ENCODE measurements at places on chromosomes 11 and 22. TPM values are rescaled to one million over a fixed set of nuclear protein-coding genes. Genes with fewer than 3 reads are reported as not detected.
A peak's percentile ranks its signal among the peaks of the same experiment; 100 is the strongest.

GRCh38 chr11:128339792-128340191, 247.6 kb downstream of the ETS1 start:
- no peak for DNase-seq

- DNase-seq: no peak
These were observed 1.4 kb downstream of the NARS2 start for GRCh38 chr11:78573271-78573670.

- DNase-seq: peak; percentile 22
These were observed 526 bp downstream of the TPST2 start for GRCh38 chr22:26589367-26589844.

GRCh38 chr11:75147875-75148263, 3.0 kb upstream of the SLCO2B1 start:
- DNase-seq: peak; percentile 39

- DNase-seq: no peak
These were observed 959 bp upstream of the HIPK3 start for GRCh38 chr11:33256031-33256812.

DNA sequence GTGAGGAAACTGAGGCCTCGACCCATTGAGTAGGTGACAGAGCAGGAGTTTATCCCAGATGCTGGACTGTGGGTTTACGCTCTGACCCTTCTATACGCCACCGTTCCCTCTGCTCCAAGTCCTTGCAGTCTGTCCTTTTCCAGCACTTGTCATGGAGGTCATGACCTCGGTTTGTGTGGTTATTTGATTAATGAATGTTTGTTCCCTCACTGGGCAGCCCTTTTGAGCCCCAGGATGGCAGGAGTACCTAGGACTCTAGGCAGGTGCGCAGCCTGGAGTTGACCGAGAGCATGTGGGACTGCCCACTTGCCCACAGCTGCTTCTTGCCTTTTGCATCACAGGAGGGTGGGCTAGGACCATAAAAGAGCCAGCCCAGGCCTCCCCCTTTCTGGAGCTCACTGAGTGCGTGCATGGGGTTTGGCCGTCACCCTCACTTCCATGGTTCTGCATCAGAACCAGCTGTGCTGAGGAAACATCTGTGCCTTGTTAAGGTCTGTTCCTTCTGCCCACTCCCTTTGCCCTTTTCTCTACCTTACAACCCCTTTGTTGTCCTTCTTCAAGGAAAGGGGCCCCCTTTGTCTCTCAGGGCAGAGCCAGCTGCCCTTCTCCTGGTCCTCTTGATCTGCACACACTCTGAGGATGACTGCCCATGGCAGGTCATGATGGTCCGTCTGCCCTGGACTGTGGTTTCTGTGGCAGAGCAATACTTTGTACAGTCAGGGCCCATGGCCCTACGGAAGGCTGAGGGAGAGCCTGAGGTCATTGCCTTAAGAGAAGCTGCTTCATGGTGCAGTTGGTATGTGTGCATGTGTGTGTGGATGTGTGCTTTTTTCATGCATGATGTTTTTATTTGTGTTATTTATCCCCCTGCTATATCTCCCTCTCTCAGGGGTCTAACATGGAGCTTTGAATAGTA, 38.2 kb downstream of the BMAL1 start:
- DNase-seq: no peak

- DNase-seq: no peak
These were observed 118.8 kb downstream of the DBX1 start for GRCh38 chr11:20041499-20041898.

GRCh38 chr11:102291831-102292230, 25.5 kb upstream of the BIRC3 start:
- no peak for DNase-seq

GRCh38 chr22:30743257-30744020, 48.8 kb downstream of the OSBP2 start:
- no peak for DNase-seq

DNA sequence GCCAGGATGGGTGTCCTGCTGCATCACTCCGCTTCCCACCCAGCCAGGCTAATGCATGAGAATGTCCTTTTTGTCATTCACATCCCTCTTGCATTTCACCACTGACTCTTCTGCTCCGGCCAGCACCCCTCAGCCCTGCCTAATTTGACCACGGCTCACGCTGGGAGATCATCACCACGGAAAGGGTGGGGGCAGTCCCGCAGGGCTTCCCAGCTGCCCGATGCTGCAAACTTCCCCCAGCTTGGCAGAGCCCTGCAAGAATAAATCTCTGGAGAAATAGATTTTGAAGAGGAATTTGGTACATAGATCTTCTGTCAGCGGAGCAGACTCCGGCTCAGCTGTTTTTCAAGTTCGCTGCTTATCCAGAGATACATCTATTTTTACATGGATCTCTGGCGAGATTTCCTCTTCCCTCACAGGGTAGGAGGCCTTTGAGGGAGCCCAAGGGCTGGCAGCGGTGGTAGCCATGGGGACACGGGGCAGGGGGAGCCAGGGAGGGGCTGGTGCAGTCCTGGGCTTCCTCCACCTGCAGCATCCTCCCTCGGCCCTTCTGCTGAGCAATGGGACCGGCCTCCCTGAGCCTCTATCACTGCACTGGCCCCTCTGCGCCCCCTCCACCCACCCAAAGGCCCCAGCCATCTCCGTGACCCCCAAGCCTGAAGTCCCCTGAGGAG, 62.6 kb downstream of the BUD13 start:
- no peak for DNase-seq

GRCh38 chr11:68353118-68353517, 40.7 kb downstream of the LRP5 start:
- no peak for DNase-seq

GRCh38 chr11:64842366-64842759, 2.1 kb downstream of the CDC42BPG start:
- no peak for DNase-seq

DNA sequence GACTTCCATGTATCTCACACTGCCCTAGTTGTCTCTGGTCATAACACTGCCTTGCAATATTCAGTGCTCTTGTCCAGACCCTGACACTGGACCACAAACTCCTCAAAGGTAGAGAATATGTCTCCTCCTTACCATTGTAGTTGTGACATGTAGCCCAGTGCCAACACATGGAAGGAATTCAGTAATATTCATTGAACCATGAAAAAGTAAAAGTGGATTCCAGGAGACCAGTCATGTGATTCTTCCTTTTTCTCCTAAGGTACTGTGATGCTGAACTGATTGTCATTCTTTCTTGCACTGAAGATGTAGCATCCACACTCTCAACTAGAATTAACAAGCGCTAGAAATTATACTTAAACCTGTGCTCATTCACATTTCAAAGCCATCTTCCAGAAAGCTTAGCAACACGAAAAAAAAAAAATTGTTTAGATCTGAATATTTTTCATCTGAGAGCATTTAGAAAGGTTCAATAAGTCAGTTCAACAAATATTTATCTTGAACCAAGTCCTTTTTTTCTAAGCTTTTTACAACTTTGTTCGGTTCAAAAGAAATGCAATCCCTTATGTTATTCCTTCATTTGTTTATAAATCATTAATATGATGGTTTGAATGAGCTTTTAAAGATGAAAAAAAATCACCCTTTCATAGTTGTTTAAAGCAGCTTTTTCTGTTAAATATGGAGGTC, 224.7 kb upstream of the BLID start:
- no peak for DNase-seq

DNA sequence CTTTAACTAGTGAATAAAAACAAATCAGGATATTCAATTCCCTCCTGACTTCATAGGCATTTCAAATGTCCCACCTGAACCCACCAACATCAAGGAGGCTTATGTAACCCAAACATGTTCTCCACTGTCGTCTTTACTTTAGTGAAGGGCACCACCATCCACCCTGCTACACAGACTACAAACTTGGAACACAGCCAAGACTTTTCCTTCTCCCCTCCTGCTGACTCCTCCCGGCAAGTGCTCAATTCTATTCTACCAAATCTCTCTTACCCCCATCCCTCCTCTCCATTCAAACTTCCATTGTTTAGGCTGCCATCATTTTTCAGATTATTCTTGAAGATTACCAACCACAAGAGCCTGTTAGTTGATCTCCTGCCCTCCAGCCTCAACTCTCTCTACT, 24.3 kb downstream of the SAAL1 start:
- no peak for DNase-seq

GRCh38 chr11:119027561-119028345, 2.9 kb downstream of the SLC37A4 start:
- DNase-seq: no peak

- no peak for DNase-seq
These were observed 33.4 kb downstream of the NAV2 start for GRCh38 chr11:19746086-19746485.

GRCh38 chr11:86933891-86934581, 21.2 kb downstream of the FZD4 start:
- DNase-seq: no peak

GRCh38 chr11:84722583-84723108, 904.5 kb downstream of the DLG2 start:
- DNase-seq: no peak

- peak; percentile 93 for DNase-seq
These were observed 1.1 kb upstream of the NECTIN1 start for GRCh38 chr11:119729951-119730613.

DNA sequence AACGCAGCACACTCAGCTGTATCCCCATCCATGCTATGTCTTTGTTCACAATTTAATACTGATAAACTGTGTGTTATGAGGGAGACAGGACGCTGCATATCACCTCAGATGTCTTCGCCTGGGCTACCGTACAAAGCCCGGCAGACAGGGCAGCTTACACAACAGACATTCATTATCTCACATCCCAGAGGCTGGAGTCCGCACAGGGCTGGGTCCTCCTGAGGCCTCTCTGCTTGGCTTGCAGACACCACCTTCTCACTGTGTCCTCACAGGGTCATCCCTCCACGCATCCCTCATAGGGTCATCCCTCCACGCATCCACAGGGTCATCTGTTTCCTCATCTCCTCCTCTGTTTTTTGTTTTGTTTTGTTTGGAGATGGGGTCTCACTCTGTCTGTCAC, 61.2 kb downstream of the SHANK2 start:
- DNase-seq: no peak

DNA sequence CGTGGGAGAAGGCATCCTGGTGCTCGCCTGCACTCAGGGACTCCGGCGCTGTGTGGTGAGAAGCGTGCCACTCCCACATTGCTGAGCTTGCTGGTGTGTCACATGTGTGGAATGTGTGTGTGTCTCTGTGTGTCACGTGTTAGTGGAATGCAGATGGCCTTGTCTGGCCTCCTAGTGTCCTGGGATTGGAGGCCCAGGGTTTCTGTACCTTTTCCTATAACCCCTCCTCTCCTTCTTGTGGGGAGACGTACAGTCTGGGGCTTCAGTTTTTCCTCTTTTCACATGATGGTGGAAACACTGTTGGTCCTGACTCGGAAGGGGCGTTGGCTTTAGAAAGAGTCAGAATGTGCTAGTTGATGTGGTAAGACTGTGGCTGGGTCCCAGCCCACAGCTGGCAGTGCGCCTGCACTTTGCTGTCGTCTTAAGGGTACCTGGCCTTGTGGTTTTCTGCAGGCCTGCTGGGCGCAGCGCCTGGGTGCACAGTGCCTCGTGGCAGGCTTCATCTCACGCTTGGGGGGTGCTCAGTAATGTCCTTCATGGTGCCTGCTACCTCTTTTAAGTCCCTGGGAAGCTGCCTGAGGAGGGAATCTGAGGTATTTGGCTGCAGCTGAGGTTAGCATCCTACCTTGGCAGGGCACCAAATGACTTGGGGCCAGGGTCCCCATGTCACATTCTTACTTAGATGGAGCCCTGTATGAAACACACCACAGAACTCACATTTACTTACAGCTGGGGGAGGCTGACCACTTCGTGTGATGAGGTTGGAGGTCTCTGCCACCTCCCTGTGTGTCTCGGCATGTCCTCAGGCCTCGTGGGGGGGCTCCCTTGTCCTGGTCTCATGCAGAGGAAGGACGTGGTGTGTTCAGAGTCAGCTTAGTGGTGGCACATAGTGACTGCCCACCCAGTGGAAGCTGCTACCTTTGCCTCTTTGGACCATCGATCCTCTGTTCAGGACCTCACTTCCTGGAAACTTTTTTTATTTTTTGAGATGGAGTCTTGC, 61.9 kb downstream of the MED15 start:
- peak; percentile 97 for DNase-seq

- DNase-seq: no peak
These were observed 712 bp downstream of the UPK3A start for GRCh38 chr22:45285263-45286058.

GRCh38 chr11:59923813-59924212, 14.4 kb upstream of the OOSP1 start:
- no peak for DNase-seq

GRCh38 chr22:27641049-27641795, 160.3 kb downstream of the MN1 start:
- no peak for DNase-seq

DNA sequence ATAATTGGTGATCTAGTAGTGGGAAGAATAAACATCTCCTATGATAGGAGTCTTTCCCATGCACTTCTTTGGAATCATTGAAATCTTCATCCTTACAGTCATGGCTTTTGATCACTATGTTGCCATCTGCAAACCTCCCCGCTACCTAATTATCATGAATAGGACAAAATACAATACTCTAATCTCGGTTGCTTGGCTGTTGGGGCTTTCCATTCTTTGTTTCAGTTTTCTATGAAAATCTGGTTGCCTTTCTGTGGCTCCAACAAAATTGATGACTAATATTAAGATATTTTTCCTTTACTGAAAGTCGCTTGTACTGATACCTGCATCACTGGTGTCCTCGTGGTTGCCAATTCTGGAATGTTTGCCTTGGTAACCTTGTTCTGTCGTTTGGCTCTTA, 11.9 kb downstream of the OR4C6 start:
- no peak for DNase-seq

- DNase-seq: no peak
These were observed 9.2 kb downstream of the EXT2 start for GRCh38 chr11:44104481-44105294.

DNA sequence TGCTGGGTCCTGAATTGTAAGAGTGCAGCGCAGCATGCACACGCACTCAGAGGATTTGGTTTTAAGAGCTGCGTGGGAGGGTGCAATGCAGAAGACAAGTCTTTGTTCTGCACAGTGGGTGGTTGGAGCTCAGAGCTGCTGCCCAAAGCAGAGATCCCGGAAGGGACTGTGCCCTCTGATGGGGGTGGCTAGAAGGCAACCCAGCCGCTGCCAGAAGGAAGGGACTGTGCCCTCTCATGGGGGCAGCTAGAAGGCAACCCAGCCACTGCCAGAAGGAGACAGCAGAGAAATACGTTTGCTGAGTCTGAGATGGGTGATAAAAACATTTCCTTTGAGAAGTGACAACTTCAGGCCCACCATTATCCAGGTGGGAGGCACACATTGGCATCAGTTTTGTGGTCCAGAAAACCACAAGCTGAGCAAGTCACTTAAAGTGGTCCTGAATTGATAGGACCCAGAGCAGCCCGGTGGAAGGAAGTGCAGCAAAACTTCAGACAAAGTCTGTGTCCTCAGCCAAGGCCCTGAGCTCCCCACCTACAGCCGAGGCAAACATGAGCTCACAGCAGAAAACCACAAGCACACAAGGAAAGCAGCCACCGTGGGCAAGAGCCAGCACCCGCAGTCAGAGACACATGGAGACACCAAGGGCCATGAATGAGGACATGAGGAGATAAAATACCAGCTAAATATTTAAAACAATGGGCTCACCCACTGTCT, 4.3 kb downstream of the KRTAP5-6 start:
- DNase-seq: no peak

Gene RPS19BP1
- 157 TPM for total RNA-seq

Gene CRYAB
- 205 TPM for total RNA-seq

Gene TANGO2
- total RNA-seq: 12.4 TPM

Gene MSANTD2
- total RNA-seq: 21.2 TPM

Gene KCNE3
- total RNA-seq: not detected

Gene PANX2
- 1.8 TPM for total RNA-seq

Gene HTR3B
- not detected for total RNA-seq

Measured in lower leg skin (tissue), 4 donors.